ENCODE measurements at places on chromosomes 3 and 15.

GRCh38 chr15:33242165-33242564, 47.7 kb upstream of the FMN1 start:
- DNase-seq: peak; percentile 18

GRCh38 chr3:160052385-160053047, 63.9 kb downstream of the IL12A start:
- DNase-seq: no peak

- no peak for DNase-seq
Measured at GRCh38 chr3:38595393-38595792, 54.1 kb downstream of the SCN5A start.

DNA sequence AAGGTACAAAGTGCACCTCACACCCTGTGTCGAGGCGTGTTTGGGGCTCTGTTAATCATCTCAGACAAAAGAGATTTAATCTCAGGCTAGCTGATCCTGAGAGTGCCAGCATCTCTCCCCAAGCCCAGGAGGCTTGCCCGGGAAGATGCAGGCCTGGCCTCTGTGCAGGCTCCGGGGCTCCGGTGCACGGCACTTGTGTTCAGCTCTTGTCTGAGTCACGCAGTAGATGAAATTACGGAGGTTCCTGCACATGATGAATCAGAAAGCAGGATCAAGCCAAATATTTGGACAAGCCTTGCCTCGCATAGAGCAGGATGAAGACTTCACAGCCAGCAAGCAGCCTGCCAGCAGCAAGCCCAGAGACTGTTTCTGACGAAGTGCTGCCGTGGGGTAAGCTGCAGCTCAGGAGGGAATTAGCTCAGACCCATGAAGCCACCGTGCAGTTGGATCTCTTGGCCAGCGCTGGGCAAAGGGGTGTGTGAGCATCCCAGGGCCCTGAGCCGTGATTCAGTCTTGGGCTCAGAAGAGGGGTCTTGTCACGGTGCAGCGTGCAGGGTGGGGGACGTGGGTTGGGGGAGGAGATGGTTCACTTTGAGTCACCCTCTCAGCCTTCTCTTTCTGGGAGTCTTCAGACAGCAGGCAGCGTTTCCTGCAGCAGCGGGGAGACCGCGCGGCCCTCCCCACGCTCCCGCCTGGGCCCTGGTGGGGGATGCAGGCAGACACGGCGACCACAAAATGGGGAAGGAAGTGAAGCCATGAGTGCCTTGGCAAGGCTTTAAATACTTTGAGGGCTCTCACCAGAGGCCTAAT, 89.2 kb upstream of the MEF2A start:
- DNase-seq: peak; percentile 95

GRCh38 chr3:51687431-51688205, 16.6 kb downstream of the TEX264 start:
- no peak for DNase-seq

DNA sequence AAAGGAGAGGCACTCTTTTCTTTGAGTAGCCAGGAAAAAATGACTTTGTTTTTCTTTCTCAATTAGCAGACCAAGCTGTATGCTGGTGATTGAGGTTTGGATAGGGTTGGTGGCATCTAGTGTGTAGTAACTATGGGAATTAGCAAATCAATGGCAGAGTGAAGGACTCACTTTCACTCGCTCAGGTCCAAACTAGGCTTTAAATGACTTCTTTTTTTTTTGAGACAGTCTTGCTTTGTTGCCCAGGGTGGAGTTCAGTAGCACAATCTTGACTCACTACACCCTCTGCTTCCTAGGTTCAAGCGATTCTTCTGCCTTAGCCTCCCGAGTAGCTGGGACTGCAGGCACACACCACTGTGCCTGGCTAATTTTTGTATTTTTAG, 35.9 kb downstream of the PRKCI start:
- DNase-seq: no peak

DNA sequence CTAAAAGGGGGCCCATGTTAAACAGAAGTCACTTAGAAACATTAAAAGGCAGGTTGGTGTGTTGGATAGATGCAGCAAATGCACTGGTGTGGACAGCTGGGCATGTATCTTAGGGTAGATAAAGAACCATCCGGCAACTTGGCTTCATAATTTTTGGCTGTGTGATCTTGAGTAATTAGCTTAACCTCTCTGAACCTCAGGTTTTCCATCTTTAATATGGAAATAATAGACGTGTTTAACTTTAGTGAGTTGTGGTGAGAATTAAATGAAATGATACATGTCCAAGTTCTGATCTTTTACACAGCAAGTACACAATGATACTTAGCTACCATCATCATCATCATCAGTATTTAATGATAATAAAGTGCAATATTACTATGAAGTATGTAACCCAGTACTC, 330.4 kb downstream of the FOXP1 start:
- DNase-seq: no peak

GRCh38 chr3:8112587-8112986, 389.0 kb upstream of the LMCD1 start:
- no peak for DNase-seq
